ENCODE measurements at places on chromosomes 16 and 17. TPM values are rescaled to one million over a fixed set of nuclear protein-coding genes. Genes with fewer than 3 reads are reported as not detected.

CCDC144A gene
- not detected for polyA plus RNA-seq

TOM1L1 gene
- polyA plus RNA-seq, result not detected

TBX2 gene
- not detected for polyA plus RNA-seq

CDRT15 gene
- not detected for polyA plus RNA-seq

TENT4B gene
- 8.5 TPM for polyA plus RNA-seq

KRT40 gene
- not detected for polyA plus RNA-seq

C17orf113 gene
- polyA plus RNA-seq, result 0.64 TPM

PIK3R5 gene
- 14.3 TPM for polyA plus RNA-seq

MT1M gene
- polyA plus RNA-seq, result not detected

- H3K27me3 ChIP-seq, result peaks cover 58% of the 10 kb centered on the region
- H3K4me1 ChIP-seq, result peaks cover 11% of the 10 kb centered on the region
- no peaks in the 10 kb centered on the region for H3K36me3 ChIP-seq
- DNase-seq, result no peak
- H3K27ac ChIP-seq, result no peak overlapping the region
Measured at GRCh38 chr16:57809276-57810196, 7.2 kb upstream of the KIFC3 start.

DNA sequence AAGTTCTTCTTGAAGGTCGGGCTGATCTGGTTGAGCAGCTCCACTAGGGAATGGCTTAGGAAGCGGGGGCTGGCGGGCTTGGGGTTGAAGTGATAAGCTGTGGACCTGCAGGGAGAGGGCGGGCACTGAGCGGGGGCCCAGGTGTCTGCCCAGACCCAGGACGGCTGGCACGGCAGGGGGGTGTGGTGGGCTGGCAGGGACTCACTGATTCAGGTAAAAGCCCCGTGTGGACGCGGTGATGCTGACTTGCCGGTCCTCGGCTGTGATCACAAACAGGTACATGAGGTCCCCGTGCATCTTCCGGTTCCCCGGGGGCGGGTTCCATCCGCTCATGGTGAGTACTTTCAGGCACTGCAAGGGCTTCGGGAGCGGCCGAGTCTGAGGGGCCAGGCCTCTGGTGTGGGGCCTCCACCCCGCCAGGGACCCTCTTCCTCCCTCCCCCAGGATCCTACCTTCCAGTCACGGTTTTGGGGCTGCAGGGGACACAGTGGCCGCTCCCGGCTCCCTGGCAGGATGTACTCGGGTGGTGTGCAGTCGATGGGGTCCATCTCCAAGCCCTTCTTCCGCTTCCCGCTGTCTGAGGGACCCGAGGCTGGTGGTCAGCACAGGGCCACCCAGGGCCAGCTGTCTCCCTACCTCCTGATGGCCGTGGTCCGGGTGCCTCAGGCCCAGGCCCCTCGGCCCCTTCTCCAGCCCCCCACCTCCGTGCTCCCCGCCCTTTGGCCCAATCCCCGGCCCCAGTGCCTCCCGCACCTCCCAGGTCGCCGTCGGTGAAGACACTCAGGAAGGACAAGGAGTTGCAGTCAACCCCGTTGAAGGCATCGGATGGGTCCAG lies 10.2 kb downstream of the CLUH start:
- H3K36me3 ChIP-seq, result no peaks in the 10 kb centered on the region
- DNase-seq, result no peak
- peaks cover 9% of the 10 kb centered on the region for H3K4me1 ChIP-seq
- H3K27ac ChIP-seq, result no peak overlapping the region
- H3K27me3 ChIP-seq, result no peaks in the 10 kb centered on the region

- H3K36me3 ChIP-seq, result peaks cover 8% of the 10 kb centered on the region
- peak overlapping the region; percentile 47 for H3K27ac ChIP-seq
- no peak for DNase-seq
- no peak overlapping the region for H3K4me3 ChIP-seq
- no peaks in the 10 kb centered on the region for H3K27me3 ChIP-seq
- peaks cover 15% of the 10 kb centered on the region for H3K4me1 ChIP-seq
Measured at GRCh38 chr16:11844499-11844898, 6.8 kb downstream of the RSL1D1 start.

GRCh38 chr17:42518755-42519545 lies 17.1 kb upstream of the NAGLU start:
- DNase-seq, result no peak
- H3K36me3 ChIP-seq, result peaks cover 18% of the 10 kb centered on the region
- no peaks in the 10 kb centered on the region for H3K27me3 ChIP-seq
- peaks cover 28% of the 10 kb centered on the region for H3K4me1 ChIP-seq
- H3K4me3 ChIP-seq, result no peak overlapping the region

DNA sequence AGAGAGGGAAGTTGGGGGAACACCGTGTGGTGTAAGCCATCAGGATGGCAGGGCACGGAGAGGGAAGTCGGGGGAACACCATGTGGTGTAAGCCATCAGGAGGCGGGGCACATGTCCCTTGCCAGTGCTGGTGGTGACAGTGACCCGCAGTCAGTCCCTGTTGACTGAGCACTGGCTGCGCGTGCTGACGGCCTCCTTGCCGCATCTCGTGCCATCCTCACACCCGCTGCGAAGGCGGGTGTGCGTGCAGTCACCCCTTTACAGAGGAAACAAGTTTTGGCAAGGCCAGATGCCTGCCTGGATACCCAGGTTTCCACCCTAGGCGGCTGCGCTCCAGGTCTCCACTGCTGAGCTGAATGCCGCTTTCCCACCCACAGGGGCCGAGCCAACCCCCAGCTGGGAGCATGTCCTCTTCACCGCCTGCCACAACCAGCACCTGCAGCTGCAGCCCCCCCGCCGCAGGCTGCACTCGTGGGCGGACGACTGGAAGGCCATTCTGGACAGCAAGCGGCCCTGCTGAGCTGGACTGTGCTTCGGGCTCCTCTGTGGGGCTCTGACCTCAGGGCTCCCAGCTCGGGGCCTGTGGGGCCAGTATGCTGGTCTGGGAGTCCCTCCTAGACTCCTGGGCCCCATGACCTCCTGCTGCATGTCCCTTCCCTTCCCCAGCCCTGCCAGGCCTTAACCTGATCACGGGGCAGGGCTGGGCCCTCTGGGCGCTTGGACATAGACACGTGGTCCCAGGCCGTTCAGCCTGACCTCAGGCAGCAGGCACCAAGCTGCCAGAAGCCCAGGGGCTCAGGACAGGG lies 43.5 kb downstream of the NT5M start:
- H3K36me3 ChIP-seq, result no peaks in the 10 kb centered on the region
- H3K27me3 ChIP-seq, result no peaks in the 10 kb centered on the region
- no peak overlapping the region for H3K27ac ChIP-seq
- no peak overlapping the region for H3K4me3 ChIP-seq
- no peaks in the 10 kb centered on the region for H3K4me1 ChIP-seq
- no peak for DNase-seq

- no peak for DNase-seq
- H3K36me3 ChIP-seq, result no peaks in the 10 kb centered on the region
- no peak within 1 kb of the TSS for H3K27ac ChIP-seq
- H3K4me3 ChIP-seq, result peak within 1 kb of the TSS; percentile 76
Measured at GRCh38 chr16:31471875-31472708, at the start of gene TGFB1I1. Gene TGFB1I1 (plus strand): TSS chr16:31472152. CDS start chr16:31472189, 37 bp downstream.

- no peak overlapping the region for H3K4me3 ChIP-seq
- no peaks in the 10 kb centered on the region for H3K4me1 ChIP-seq
- DNase-seq, result no peak
- peaks cover 12% of the 10 kb centered on the region for H3K27me3 ChIP-seq
- no peak overlapping the region for H3K27ac ChIP-seq
- no peaks in the 10 kb centered on the region for H3K36me3 ChIP-seq
Measured at GRCh38 chr16:73713778-73714495, 582.7 kb upstream of the PSMD7 start.

DNA sequence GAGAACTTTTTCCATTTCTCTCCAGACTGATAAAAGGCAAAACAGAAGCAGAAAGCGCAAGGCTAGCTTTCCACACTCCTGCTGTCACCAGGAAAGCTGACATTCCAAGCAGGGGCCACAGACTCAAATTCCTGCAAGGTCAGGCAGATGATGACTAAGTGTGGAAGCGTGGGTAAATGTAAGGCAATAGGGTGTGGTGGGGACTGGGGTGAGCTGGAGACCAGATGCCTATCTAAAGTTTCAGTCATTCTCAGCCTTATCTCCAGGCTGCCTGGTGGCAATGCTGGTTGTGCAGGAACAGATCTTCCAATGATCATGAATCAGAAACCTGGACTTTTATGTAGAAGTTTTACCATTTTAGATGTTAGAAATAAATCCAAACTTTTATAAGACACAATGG lies 224.1 kb downstream of the GSG1L start:
- DNase-seq, result no peak
- no peaks in the 10 kb centered on the region for H3K4me1 ChIP-seq
- no peak overlapping the region for H3K27ac ChIP-seq
- peaks cover 51% of the 10 kb centered on the region for H3K27me3 ChIP-seq
- no peak overlapping the region for H3K4me3 ChIP-seq

GRCh38 chr16:88983771-88984687 lies 7.0 kb upstream of the CBFA2T3 start:
- peak; percentile 79 for DNase-seq
- peak overlapping the region; percentile 88 for H3K27ac ChIP-seq
- H3K4me3 ChIP-seq, result peak overlapping the region; percentile 88
- H3K4me1 ChIP-seq, result peaks cover 66% of the 10 kb centered on the region
- H3K27me3 ChIP-seq, result no peaks in the 10 kb centered on the region

DNA sequence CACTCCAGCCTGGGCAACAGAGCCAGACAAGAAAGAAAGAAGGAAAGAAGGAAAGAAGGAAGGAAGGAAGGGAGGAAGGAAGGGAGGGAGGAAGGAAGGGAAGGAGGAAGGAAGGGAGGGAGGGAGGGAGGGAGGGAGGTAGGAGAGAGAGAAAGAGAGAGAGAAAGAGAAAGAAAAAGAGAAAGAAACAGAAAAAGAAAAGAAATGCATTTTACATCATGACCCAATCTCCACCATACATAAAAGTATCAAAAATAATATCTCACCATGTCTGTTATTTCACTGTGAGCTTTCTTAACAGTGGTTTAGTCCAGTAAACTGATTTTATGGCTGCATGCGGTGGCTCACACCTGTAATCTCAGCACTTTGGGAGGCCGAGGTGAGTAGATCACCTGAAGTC lies 70.0 kb downstream of the CYTH1 start:
- no peaks in the 10 kb centered on the region for H3K27me3 ChIP-seq
- peaks cover 68% of the 10 kb centered on the region for H3K4me1 ChIP-seq
- no peak overlapping the region for H3K27ac ChIP-seq
- no peak for DNase-seq

- H3K36me3 ChIP-seq, result no peaks in the 10 kb centered on the region
- no peaks in the 10 kb centered on the region for H3K4me1 ChIP-seq
- no peak overlapping the region for H3K4me3 ChIP-seq
- no peak overlapping the region for H3K27ac ChIP-seq
Measured at GRCh38 chr17:71963351-71963750, 157.5 kb upstream of the SOX9 start.

DNA sequence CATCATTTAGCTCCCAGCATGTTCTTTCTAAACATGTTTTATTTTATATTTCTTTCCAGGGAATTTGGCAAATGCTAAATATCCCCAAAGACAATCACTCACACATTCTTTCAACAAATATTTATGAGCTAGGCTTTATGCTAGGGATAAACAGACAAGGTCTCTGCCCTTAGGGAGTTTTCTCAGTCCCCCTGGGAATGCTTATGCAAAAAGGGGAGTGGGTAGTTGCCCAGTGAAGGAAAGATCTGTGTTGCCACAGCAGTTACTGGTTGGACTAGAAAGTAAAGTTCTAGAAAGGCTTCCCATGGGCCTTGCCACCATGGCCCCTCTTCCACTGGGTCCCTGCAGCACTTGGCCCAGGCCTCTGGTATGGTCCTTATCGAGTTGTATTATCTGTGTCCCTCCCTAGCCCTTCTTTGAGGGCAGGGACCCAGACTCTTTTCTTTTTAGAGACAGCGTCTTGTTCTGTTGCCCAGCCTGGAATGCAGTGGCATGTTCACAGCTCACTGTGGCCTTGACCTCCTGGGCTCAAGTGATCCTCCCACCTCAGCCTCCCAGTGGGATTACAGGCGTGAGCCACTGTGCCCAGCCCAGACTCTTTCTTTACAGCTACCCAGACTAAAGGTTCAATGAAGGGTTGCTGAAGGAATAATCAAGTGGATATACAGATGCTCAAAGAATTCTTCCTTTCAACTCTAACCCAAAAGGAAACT lies 78.0 kb downstream of the YPEL2 start:
- H3K4me1 ChIP-seq, result peaks cover 19% of the 10 kb centered on the region
- H3K36me3 ChIP-seq, result peaks cover 6% of the 10 kb centered on the region
- H3K27ac ChIP-seq, result no peak overlapping the region
- H3K27me3 ChIP-seq, result no peaks in the 10 kb centered on the region
- peak; percentile 5 for DNase-seq

DNA sequence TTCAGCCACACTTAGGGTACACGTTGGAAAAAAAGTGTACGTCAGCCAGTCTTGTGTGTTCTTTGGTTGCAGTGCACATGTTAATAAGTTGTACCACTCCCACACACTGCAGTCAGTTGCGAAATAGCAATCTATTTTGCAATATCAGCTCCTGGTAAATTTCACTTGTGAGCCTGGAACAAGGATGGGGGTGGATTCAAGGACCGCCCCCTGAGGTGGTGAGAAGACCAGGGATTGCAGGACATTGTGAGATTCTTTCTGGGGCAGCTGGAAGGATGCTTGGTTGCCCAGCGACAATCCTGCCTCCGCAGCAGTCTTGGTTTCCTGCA lies 78.6 kb upstream of the ZFHX3 start:
- peaks cover 7% of the 10 kb centered on the region for H3K27me3 ChIP-seq
- H3K27ac ChIP-seq, result no peak overlapping the region

GRCh38 chr16:29675811-29676643 lies 3.0 kb upstream of the QPRT start:
- H3K4me3 ChIP-seq, result no peak overlapping the region
- H3K36me3 ChIP-seq, result no peaks in the 10 kb centered on the region
- H3K27me3 ChIP-seq, result no peaks in the 10 kb centered on the region
- DNase-seq, result no peak
- H3K4me1 ChIP-seq, result peaks cover 25% of the 10 kb centered on the region

- H3K36me3 ChIP-seq, result no peaks in the 10 kb centered on the region
- no peak for DNase-seq
- no peaks in the 10 kb centered on the region for H3K27me3 ChIP-seq
- H3K27ac ChIP-seq, result peak overlapping the region; percentile 59
- H3K4me1 ChIP-seq, result peaks cover 94% of the 10 kb centered on the region
Measured at GRCh38 chr16:89442990-89443726, 47.2 kb downstream of the ANKRD11 start.

GRCh38 chr17:82126556-82127314 lies 28.7 kb upstream of the FASN start:
- no peak for DNase-seq
- H3K27me3 ChIP-seq, result no peaks in the 10 kb centered on the region
- H3K27ac ChIP-seq, result no peak overlapping the region
- no peaks in the 10 kb centered on the region for H3K36me3 ChIP-seq
- H3K4me1 ChIP-seq, result no peaks in the 10 kb centered on the region

DNA sequence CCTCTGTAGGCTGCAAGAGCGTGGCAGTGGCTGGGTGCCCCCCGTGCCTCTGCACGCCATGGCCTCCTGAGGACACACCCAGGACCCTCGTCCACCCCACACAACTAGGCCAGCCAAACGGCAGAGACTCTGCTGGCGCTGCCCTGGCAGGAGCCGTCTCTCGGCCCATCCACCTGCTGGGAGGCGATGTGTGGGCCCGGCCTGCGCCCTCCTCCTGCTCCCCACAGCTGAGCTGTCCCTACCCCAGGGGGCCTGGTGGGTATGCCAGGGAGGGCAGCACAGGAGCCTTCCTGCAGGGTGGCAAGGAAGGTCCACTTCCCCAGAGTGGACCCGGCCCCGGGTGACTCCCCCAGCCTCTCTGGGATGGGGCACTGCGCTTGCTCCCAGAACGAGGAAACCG lies 7.0 kb downstream of the RNF166 start:
- H3K4me1 ChIP-seq, result peaks cover 52% of the 10 kb centered on the region
- H3K36me3 ChIP-seq, result no peaks in the 10 kb centered on the region
- peak overlapping the region; percentile 96 for H3K27ac ChIP-seq
- DNase-seq, result no peak

- H3K27me3 ChIP-seq, result peaks cover 12% of the 10 kb centered on the region
- no peaks in the 10 kb centered on the region for H3K36me3 ChIP-seq
- no peak overlapping the region for H3K27ac ChIP-seq
- peaks cover 2% of the 10 kb centered on the region for H3K4me1 ChIP-seq
- DNase-seq, result no peak
- H3K4me3 ChIP-seq, result no peak overlapping the region
Measured at GRCh38 chr17:76830987-76831715, 37.1 kb upstream of the MGAT5B start.
